ENCODE measurements at places on chromosomes 6 and 20.
A peak's percentile ranks its signal among the peaks of the same experiment; 100 is the strongest.

- H3K36me3 ChIP-seq = peaks cover under 1% of the 10 kb centered on the region
- H3K4me1 ChIP-seq = no peaks in the 10 kb centered on the region
- no peak for DNase-seq
- no peak overlapping the region for H3K27ac ChIP-seq
- H3K27me3 ChIP-seq = no peaks in the 10 kb centered on the region
Observed at GRCh38 chr6:80508885-80509630, 402.6 kb downstream of the BCKDHB start.

DNA sequence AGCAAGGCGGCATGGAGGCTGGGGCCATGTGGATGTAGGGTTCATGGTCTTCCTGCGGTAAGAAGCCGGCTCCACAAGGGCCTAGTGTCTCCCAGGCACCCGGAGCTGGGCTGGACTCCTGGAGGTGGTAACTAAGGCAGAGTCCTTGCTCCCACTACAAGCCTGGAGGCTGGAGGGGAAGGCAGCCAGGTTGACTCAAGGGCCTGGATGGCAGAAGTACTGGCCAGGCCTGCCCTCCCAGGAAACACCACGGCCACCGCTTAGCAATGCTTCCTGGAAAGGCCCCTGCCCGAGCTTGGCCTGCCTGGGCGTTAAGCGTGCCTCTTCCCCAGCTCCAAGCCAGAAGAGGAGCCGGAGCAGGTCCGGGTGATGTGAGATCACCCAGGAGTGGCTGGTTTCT, 182.0 kb downstream of the ZDHHC14 start:
- H3K27me3 ChIP-seq = no peaks in the 10 kb centered on the region
- DNase-seq = no peak
- no peak overlapping the region for H3K4me3 ChIP-seq
- H3K27ac ChIP-seq = no peak overlapping the region
- no peaks in the 10 kb centered on the region for H3K36me3 ChIP-seq
- H3K4me1 ChIP-seq = no peaks in the 10 kb centered on the region

GRCh38 chr6:87697581-87698546, 4.2 kb downstream of the AKIRIN2 start:
- DNase-seq = no peak
- H3K27me3 ChIP-seq = no peaks in the 10 kb centered on the region
- H3K4me1 ChIP-seq = peaks cover 3% of the 10 kb centered on the region
- peak overlapping the region; percentile 87 for H3K4me3 ChIP-seq
- H3K36me3 ChIP-seq = peaks cover 17% of the 10 kb centered on the region
- H3K27ac ChIP-seq = no peak overlapping the region

- no peak for DNase-seq
- H3K36me3 ChIP-seq = no peaks in the 10 kb centered on the region
- no peak overlapping the region for H3K4me3 ChIP-seq
- H3K27me3 ChIP-seq = no peaks in the 10 kb centered on the region
- no peaks in the 10 kb centered on the region for H3K4me1 ChIP-seq
Observed at GRCh38 chr6:147784371-147784770, 275.9 kb downstream of the SAMD5 start.

DNA sequence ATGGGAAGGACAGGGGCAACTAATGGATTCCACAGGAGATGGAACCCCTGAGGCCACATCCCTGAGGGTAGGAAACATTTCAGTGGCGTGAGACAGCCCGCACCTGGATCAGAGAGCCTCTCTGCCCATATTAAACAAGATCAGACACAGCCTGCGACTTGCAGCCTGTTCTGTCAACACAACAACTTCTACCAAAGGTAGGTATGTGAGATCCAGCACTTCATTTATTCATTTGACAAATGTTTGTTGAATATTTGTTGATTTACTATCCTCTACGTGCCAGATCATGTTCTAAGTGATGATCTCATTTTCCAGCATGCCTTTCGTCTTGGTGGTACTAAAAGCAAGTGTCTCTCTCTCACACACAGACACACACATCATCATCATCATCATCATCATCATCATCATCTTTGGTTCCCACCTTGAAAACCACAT, 43.2 kb upstream of the NT5E start:
- no peak for DNase-seq
- H3K27ac ChIP-seq = no peak overlapping the region
- peaks cover 15% of the 10 kb centered on the region for H3K4me1 ChIP-seq
- no peak overlapping the region for H3K4me3 ChIP-seq

- DNase-seq = no peak
- H3K4me3 ChIP-seq = no peak overlapping the region
- H3K4me1 ChIP-seq = no peaks in the 10 kb centered on the region
- no peak overlapping the region for H3K27ac ChIP-seq
- no peaks in the 10 kb centered on the region for H3K36me3 ChIP-seq
Observed at GRCh38 chr6:73873081-73873480, 177.1 kb downstream of the CD109 start.

DNA sequence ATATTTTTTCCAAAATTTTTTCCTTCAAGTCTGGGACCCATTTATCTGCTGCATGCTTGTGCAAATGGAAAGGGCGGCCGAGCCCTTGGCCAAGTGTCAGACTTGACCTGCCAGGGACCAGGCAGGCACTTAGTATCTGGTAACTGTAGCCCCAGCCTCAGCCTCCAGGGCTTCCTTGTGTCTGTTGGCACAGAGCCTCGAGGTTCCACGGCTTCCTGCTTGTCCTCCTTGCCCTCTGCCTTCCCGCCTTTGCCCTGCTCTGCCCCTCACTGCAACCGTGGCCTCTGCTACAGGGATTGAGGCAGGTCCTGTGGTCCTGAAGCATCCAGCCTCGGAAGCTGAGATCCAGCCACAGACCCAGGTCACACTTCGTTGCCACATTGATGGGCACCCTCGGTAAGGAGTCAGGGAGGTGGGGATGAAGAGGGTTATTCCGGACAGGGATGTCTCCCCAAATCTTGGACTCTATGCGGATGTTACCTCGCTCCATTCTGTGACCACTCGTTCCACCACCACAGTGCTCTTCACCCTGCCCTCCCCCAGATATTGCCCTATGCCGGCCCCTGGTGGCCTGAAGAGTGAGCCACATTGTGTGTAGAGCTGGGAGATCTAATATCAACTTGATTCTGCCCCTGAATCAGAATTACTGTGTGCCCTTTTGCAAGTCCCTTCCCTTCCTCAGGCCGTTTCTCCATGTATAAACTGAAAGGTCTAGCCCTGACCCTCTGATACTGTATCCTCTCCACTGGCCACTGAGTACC, 41.5 kb upstream of the SRF start:
- DNase-seq = no peak
- no peak overlapping the region for H3K4me3 ChIP-seq
- peaks cover 38% of the 10 kb centered on the region for H3K36me3 ChIP-seq
- H3K27me3 ChIP-seq = no peaks in the 10 kb centered on the region

- no peaks in the 10 kb centered on the region for H3K27me3 ChIP-seq
- H3K27ac ChIP-seq = no peak overlapping the region
- peak; percentile 37 for DNase-seq
- peaks cover 3% of the 10 kb centered on the region for H3K4me1 ChIP-seq
- H3K36me3 ChIP-seq = no peaks in the 10 kb centered on the region
Observed at GRCh38 chr6:16514249-16514648, 247.0 kb downstream of the ATXN1 start.

DNA sequence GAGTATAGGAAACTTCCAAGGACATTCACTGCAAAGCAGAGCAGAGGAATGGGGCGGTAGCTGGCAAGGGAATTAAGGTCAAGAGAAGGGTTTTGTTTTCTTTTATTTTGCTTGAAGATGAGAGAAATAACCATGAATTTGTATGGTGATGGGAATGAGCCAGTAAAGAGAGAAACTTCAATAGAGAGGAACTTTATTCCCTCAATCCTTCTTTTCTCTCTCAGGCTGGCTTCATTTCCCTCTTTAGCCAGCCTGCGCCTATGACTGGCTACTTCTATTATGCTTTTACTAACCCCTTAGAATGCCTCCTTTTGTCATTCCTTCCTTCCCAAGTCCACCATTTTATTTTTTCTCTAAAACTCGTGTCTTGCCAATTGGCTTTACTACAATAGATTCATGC, 101.4 kb upstream of the CEP85L start:
- H3K36me3 ChIP-seq = no peaks in the 10 kb centered on the region
- no peaks in the 10 kb centered on the region for H3K27me3 ChIP-seq
- DNase-seq = no peak

DNA sequence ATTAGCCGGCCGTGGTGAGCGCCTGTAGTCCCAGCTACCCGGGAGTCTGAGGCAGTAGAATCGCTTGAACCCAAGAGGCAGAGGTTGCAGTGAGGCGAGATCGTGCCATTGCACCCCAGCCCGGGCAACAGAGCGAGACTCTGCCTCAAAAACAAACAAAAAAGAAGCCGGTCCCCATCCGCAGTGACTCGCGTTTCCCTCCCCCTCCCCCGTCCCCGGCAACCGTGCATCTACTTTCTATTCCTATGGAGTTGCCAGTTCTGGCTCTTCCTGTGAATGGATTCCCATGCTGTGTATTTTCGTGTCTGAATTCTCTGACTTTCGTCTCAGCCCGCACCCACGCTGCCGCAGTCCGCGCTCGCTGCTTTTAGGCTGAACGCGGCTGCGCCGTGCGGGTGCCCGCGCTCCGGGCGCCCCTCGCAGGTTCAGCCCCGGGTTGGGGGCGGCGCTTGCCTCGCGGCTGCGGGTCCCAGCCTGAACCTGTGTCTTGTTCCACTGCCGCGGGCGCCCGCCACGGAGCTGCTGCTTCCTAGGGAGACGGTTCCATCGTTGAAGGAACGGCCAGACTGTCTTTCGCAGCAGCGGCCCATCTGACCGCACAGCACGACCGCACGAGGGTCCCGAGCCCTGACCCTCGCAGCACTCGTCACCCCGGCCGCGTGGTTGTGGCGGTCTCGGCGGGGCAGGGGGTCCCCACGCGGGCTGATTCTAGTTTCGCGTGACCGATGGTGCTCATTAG, 1.1 kb upstream of the MRGBP start:
- no peaks in the 10 kb centered on the region for H3K27me3 ChIP-seq
- H3K4me1 ChIP-seq = no peaks in the 10 kb centered on the region
- peaks cover 13% of the 10 kb centered on the region for H3K36me3 ChIP-seq
- H3K4me3 ChIP-seq = peak overlapping the region; percentile 79

DNA sequence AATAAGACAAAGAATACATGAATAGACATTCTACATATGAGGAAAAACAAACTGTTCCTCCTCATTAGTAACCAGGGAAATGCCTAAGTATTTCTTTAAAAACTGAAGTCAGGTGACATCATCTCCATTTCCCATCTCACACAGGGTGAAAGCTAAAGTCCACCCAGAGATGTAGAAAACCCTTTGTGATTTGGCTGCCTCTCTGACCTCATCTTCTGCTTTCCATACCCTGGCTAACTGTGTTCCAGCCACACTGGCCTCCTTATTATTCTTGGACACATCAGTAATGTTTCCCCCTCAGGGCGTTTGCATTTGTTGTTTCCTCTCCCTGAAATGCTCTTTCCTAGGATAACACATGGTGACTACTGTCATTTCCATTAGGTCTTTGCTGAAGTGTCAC, 40.4 kb downstream of the ESF1 start:
- H3K4me1 ChIP-seq = no peaks in the 10 kb centered on the region
- H3K4me3 ChIP-seq = no peak overlapping the region

- H3K4me3 ChIP-seq = no peak overlapping the region
- H3K36me3 ChIP-seq = no peaks in the 10 kb centered on the region
- H3K4me1 ChIP-seq = no peaks in the 10 kb centered on the region
- no peaks in the 10 kb centered on the region for H3K27me3 ChIP-seq
- no peak overlapping the region for H3K27ac ChIP-seq
- no peak for DNase-seq
Observed at GRCh38 chr6:119521251-119521650, 171.7 kb upstream of the MAN1A1 start.

- H3K27ac ChIP-seq = peak overlapping the region; percentile 88
- peak; percentile 46 for DNase-seq
- H3K4me1 ChIP-seq = no peaks in the 10 kb centered on the region
- H3K4me3 ChIP-seq = peak overlapping the region; percentile 99
Observed at GRCh38 chr6:132813173-132813856, 1.1 kb upstream of the RPS12 start.

DNA sequence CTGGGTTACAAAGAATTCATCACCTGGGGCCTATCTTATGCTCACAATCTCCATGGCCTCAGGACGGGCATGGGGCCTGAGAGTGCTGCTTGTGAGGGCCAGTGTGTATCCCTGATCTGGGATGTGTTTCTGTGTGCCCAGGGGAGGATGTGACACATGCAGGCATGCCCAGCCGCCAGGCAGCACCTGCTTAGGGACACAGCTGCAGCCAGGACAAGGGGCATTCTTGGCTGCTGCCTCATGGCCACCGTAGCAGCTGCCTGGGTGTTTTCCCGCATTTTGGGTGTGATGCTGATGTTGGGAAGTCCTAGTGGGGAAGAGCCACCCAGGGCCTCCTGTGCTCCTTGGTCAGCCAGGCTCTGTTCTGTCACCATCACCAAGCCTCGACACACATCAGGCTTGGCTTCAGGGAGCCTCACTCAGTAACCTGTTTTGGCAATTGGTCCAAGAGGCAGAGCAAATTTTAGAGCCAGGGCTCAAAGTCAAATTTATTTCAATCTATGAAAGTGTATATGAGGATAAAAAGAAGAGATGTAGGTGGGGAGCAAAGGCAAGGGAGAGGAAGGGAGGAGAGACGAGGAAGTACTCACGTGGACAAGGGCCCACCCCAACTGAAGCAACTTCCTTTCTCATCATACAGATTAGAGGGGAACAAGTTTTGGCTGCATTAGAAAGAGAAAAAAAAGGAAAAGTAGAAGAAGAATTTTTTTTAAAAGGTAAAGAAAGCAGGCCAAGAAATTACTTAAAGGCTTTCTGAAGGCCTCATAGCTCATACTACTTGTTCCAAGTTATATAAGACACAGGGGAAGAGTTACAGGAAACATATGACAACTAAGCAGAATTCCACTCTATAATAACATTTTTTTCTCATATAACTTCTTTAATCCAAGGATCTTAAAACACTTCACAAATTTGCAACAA, 269.9 kb upstream of the SUPT3H start:
- H3K27me3 ChIP-seq = no peaks in the 10 kb centered on the region
- H3K4me3 ChIP-seq = no peak overlapping the region

- H3K36me3 ChIP-seq = no peaks in the 10 kb centered on the region
- H3K27ac ChIP-seq = no peak overlapping the region
- H3K4me3 ChIP-seq = no peak overlapping the region
- no peaks in the 10 kb centered on the region for H3K27me3 ChIP-seq
Observed at GRCh38 chr20:23881371-23881770, 1.8 kb upstream of the CST5 start.

GRCh38 chr6:6631534-6632276, 43.2 kb downstream of the LY86 start:
- H3K27me3 ChIP-seq = no peaks in the 10 kb centered on the region
- no peaks in the 10 kb centered on the region for H3K36me3 ChIP-seq
- H3K27ac ChIP-seq = no peak overlapping the region
- peaks cover 8% of the 10 kb centered on the region for H3K4me1 ChIP-seq
- DNase-seq = no peak

All from H9 (cell line).